ENCODE measurements at places on chromosomes 7 and 10.
A peak's percentile ranks its signal among the peaks of the same experiment; 100 is the strongest.

- DNase-seq: no peak
Observed at GRCh38 chr10:127925471-127926207, 18.7 kb downstream of the PTPRE start.

GRCh38 chr10:104872691-104873090 lies 231.6 kb downstream of the SORCS3 start:
- no peak for DNase-seq

GRCh38 chr7:97337849-97338248 lies 220.4 kb downstream of the SDHAF3 start:
- no peak for DNase-seq

DNA sequence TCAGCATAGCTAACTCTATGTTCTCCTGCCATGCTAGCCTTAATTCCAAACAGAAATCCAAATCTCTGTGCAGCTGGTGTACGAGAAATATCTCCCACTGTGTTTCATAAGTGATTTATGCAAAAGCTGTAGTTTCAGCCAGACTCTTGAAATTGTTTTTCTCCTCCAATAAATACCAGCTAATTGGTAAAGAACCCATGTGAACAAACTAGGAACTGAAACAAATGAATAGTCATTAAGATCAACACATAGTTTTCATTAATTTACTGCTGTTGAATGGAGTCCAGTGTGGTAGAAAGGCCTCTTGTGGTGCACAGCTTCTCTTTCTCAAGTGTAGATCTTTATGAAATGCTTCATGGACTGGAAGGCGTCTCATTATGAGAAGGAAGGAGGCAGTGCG lies 18.4 kb downstream of the PPP1R17 start:
- DNase-seq: no peak

GRCh38 chr7:30764030-30764975 lies 6.9 kb upstream of the MINDY4 start:
- DNase-seq: peak; percentile 82

GRCh38 chr7:43905956-43906330 lies 453 bp downstream of the URGCP start:
- no peak for DNase-seq

DNA sequence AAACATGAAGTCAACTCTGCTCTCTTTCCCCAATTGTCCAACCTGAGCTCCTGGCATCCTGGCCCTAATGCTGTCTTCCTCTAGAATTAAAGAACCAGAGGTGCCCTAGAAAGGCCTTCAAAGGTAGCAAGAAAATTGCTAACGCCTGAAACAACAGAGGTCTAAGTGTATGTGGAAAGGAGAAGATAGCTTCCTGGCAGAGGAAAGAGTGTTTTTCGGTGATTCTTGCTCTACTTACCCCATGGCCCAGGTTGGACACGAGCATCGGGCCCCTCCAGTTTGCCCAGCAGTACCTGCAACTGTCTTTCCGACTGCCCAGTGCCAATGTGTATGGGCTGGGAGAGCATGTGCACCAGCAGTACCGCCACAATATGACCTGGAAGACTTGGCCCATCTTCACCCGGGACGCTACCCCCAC lies 22.2 kb downstream of the MGAM2 start:
- DNase-seq: no peak

- no peak for DNase-seq
Observed at GRCh38 chr7:139339025-139339424, 2.1 kb upstream of the FMC1 start.

GRCh38 chr10:76558586-76558985 lies 1079.0 kb downstream of the KCNMA1 start:
- no peak for DNase-seq

- no peak for DNase-seq
Observed at GRCh38 chr7:132865366-132866143, 216.3 kb downstream of the CHCHD3 start.

- DNase-seq: no peak
Observed at GRCh38 chr7:17099083-17099973, 199.1 kb upstream of the AHR start.

DNA sequence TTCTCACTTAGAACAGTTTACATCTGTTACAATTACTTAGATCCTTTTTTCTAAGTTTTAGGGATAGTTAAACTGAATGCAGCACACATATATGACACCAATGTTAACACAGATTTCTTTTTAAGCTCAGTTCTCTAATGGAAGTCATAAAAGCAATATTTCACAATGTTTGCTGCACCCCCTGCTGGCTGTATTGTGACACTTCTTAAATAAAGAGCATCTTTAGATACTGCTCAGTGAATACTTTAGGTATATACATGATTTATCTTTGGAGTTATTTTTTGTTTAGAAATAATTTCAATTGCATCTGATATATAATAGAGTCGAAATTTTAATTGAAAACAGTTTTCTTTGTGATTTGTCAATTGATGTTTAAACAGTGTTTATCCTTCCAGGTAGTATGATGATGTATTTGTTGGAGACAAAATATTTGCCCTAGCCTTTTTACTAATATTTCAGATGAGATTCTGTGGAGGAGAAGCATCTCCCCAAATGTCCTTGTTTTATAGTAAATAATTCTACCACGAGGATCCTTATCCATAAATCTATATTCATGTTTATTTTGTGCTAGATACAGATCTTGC lies 174.4 kb downstream of the ST7 start:
- peak; percentile 64 for DNase-seq

- DNase-seq: peak; percentile 90
Observed at GRCh38 chr7:134778941-134779740, at the start of gene CALD1. Gene CALD1 (plus strand): TSS chr7:134779634. CDS start chr7:134867734, 88,100 bp downstream.

DNA sequence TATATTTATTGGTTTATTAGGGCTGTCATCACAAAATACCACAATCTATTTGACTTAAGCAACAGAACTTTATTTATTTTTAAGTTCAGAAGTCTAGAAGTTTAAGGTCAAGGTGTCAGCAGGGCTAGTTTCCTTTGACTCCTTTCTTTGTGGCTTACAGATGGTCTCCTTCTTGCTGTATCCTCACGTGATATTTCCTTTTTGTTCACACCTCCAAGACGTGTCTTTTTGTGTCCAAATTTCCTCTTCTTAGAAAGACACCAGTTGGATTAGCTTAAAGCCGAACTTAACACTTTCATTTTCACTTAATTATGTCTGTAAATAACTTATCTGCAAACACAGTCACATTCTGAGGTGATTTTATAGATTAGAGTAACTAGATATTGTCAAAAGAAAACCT lies 631.4 kb upstream of the POT1 start:
- DNase-seq: no peak

DNA sequence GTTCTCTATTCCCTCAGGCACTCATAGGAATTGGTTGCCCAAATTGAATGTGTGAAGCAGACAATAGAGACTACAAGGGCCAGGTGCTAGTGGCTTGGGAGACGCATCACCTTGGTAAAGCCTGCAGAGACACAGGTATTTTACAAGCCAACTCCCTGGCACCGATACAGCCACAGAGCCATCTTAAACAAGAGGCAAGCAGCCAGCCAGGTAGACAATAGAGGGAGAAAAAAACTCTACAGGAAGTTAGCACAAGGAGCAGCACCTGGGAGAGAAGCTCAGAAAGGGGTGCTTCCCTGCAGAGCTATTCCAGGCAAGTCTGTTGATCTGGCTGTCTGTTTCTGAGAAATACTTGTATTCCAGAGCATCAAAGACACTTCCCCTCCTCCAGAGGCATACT lies 43.0 kb upstream of the CDK1 start:
- no peak for DNase-seq

DNA sequence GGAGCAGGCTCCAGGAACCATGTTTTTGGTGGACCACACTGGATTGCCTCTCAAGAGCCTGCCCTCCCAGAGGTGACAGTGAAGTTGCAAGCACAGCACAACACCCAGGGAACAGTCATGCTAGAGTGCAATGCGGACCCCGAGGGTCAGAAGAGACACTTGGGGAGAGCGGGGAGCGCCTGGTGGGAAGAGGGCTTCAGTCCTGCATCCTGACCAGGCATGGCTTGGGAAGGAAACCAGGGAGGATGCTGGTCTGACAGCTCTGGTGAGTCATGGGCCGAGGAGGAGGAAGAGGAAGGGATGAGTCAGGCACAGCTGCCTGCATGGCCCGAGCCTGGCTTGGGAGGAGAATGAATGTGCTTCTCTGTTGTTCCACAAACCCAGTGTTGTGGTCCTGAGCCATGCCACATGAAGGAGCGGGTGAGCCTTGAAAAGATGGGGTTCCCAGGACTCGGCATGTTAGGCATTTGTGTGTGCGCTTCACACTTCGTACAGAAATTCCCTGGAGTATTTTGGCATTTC lies 29.5 kb upstream of the ANKRD2 start:
- DNase-seq: peak; percentile 94

- DNase-seq: no peak
Observed at GRCh38 chr7:584122-584465, 64.4 kb upstream of the PDGFA start.

GRCh38 chr10:122293961-122294380 lies 22.9 kb downstream of the BTBD16 start:
- DNase-seq: no peak

DNA sequence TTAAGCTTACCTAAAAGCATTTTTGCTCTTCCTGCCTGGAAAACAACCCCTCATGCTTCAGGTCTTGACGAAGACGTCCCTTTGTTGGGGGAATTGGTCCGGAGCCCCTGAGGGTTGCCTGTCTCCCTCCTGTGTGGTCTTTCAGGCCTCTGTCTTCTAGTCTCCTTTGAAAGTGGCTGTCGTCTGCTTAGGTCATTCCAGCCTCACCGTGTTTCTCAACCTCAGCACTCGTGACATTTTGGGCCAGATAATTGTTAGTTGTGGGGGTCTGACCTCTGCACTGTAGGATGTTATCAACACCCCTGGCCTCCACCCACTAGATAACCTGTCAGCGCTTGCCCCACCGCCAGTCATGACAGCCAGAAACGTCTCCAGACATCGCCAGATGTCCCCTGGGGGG lies 219.1 kb downstream of the TCF7L2 start:
- DNase-seq: no peak

GRCh38 chr7:134724606-134725005 lies 54.8 kb upstream of the CALD1 start:
- DNase-seq: no peak

- no peak for DNase-seq
Observed at GRCh38 chr7:17971411-17971810, 31.1 kb upstream of the SNX13 start.

DNA sequence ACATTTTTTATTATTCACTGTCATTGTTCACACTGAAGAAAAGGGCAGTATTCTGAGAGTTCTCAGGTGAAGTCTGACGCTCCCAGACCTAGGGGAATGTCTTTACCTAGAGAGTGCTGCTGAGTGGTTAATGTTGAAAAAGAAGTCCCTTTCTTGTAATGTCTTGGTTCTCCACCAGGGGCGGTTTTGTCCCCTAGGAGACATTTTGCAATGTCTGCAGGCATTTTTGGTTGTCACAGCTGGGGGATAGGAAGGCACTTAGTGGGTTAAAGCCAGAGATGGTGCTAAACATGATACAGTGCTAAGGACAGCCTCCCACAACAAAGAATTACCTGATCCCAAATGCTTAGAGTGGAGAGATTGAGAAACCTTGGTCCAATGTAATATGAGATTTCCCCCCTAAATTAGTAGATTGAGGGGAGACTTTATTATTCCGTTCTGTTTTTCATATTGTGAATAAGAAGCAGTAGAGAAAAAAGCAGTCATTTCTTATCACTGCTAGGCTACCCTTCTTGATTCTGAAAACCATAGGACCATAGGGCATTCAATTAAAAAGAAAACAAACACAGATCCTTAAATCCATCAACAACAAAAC lies 13.1 kb downstream of the UMAD1 start:
- no peak for DNase-seq

DNA sequence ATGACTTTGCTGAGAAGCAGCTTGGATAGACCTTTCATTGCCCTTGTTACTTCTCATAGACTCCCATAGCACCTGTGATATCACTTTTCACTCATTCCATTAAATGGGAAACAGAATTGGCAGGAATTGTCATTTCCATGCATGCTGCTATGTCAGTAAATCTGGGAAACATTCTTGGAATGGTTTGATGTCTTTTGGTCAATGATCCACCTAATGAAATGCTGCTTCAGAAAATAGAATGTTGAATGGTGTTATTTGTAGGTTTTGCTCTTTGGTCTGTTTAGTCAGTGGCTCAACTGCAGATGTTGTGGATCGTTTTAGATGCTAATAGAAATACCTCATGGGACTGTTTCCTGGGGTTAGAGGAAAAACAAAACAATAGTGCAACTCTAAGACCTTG lies 127.8 kb downstream of the PLPP4 start:
- DNase-seq: no peak

DNA sequence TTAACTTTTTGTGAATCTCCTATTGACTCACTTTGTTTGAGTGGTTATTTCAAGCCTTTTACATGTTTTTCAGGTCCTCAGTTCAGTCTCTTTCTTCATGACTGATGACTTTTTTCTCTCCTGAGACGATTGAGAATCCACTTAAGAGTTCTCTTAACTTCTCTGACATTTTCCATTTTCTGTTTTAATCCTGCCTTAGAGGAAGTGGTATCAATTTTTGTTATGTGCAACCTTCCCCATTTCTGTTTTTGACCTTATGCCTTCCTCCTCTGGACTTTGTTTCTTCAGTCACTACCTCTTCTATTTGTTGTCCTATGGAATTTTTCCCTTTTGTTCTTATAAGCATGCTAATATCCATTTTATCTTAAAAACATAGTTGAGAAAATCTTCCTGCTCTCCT lies 2.4 kb downstream of the PSMC2 start:
- DNase-seq: no peak

DNA sequence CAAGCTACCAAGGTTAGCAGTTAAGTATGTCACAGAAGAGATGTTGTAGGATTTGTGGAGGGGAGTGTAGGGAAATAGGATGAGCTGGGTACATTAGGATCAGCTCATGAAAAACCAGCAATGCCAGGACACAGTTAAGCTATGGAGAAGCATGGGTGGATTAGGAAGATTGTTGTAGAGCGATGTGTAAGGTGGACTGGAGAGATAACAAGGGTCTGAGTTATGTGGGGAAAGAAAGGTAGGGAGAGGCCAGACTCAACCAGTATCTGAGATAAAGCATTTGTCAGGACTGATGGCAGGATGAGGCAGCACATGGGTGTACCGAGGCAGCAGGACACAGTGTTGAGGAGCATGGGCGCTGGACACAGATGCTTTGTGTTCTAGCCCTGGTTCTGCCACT lies 85.4 kb upstream of the PRR15 start:
- no peak for DNase-seq

DNA sequence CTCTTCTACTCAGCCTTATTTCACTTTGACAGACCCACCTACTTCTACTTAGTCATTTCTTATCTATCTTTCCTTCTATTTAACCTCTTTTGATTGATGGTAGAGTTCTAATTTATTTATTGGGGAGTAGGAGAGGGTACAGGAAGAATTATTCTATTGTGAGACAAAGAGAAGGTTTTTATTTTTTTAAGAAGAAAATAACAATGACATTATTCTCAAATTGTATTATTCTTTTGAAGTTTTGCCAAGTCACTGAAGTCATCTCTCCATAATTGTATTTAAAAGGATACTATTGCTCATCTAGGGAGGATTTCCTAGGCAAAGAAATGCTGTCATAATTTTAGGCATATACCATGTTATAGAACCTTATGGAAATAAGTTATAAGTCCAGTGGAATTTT lies 52.7 kb downstream of the ITGB8 start:
- no peak for DNase-seq

- DNase-seq: no peak
Observed at GRCh38 chr7:130486114-130486953, 5.6 kb upstream of the MEST start.
